Thoracic aorta (tissue), 2 donors: ENCODE measurements at places on chromosomes 7 and 10.

DNA sequence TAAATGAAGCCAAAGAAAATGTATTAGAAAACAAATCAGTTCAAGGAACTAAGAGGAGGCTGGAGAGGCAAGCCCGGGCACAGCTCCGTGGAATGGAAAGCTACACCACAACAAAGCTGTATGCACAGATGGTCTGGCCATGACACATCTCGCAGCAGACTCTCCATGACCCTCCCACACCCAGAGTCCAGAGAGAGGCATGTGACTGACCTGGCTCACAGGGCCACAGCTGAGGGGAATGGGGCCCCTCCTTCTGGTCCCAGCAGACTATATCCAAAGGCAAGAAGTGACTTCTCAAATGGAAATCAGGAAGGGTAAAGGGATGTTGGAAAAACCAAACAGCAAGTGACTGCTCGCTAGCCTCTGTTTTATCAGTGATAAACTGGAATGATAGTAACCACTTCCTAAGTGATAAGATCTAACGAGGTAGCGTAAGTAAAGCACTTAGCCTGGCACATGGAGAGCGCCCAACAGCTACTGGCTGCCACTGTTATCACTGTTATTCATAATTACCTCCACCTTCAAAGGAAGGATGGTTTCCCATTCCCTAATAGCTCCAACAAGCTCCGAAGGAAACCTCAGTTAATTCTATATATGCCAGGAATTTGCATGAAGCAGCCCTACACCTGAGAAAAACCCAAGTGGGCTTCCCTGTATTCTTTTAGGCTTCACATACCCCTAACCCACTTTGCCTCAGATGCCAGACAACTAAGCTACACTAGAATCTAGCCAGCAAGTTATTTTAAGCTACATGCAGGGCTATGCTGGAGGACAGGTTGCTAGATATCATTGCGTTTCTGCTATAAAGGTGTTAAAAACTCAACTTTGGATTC lies 8.4 kb downstream of the OSBPL3 start:
- no peak for DNase-seq

- no peak for DNase-seq
These were observed 7.8 kb downstream of the ITPRIP start for GRCh38 chr10:104330168-104331110.

GRCh38 chr7:158284121-158284520 lies 303.5 kb downstream of the PTPRN2 start:
- no peak for DNase-seq

GRCh38 chr7:12701433-12701832 lies 14.0 kb downstream of the ARL4A start:
- no peak for DNase-seq

GRCh38 chr7:134726581-134726980 lies 52.9 kb upstream of the CALD1 start:
- DNase-seq: no peak

DNA sequence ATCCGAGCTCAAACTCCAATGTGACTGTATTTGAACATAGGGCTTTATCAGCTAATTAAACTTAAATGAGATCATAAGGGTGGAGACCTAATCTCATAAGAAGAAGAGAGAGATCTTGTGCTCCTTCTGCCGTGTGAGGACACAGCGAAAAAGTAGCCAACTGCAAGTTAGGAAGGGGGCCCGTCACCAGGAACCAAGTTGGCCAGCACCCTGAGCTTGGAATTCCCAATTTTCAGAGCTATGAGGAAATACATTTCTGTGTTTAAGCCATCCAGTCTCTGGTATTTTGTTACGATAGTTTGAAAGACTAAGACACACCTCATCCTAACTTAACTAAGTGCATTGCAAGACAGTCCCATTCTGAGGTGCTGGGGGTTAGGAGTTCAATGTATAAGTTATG lies 14.1 kb upstream of the WDR86 start:
- DNase-seq: no peak

DNA sequence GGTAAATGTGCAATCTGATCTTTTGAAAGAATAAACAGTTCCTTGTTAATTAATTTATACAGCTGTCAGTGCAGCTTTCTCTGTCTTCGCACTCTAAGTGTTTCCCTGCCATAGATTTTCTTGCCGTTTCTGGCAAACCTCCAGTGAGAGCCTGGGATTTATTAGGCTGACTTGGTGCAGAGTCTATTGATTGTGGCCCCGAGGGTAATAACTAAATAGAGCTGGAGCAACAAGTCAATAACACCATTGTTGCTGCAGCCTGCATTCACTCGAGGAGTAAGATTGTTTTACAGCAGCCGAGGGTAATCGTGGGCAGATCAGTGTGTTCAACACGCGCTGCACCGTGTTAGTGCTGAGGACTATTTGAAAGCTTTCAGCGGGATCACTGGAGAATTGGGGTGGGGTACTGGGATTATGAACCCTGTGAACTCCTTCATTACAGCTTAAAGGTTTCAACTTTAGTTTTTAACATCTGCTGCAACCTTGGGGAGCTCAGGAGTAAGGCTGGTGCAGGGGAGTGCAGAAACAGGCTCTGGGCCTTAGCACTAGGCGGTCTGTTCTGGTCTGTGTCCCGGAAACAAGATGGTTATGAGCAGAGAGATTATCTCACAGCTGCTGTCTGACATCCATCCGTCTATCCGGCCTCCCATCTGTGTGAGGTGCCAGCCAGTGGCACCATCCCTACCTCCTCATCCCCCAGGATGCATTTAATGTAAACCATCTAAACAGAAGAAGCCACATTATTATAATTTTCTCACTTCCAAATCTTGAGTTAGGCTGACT lies 174.0 kb upstream of the TCF7L2 start:
- DNase-seq: no peak

GRCh38 chr10:103834436-103835095 lies 20.8 kb downstream of the SH3PXD2A start:
- DNase-seq: no peak
